ENCODE measurements at places on chromosomes 5 and 9.
A peak's percentile ranks its signal among the peaks of the same experiment; 100 is the strongest.

- DNase-seq: peak; percentile 78
These were observed 208.3 kb downstream of the SPATA31D1 start for GRCh38 chr9:82196622-82197441.

- no peak for DNase-seq
These were observed 51.4 kb downstream of the SMARCA2 start for GRCh38 chr9:2066312-2067273.

DNA sequence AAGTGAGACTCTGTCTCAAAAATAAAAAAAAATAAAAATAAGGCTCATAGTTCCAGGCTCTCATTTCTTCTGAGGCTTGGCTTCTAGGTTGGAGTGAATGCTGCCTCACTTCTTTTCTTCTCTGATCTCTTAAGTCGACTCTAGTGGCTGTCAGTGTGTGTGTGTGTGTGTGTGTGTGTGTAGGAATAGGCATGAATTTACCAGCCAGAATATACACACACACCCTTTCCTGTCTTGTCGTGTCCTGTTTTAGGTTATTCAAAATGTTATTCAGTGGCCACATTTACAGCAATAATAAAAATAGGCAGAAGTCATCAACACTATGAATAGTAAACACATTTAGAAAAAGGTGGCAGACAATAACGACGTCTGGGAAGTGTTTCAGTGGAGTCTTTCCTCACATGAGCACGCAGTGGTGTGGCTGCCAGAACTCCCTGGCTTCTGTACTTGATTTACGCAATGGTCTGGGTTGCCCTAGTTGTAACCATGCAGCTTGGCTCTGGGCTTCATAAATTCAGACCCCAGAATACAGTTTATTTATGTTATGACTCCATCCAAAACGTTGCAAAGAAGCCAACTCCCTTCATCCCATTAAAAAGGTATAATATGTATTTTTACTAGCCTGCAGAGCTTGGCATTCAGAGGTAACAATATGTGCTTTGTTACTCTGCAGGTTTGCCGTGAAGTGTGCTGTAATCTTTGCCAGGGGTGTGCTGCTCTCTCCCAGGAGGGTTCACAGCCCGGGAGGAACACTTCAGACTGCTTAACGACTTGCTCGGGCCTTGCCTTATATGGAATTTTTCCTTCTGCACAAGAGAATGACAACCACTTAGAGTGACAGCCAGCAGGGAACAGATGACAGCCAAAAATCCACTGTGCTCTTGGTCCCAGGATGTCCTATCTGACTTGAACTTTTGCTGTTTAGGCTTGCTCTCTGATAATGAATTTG lies 34.4 kb upstream of the PALM2AKAP2 start:
- DNase-seq: peak; percentile 72

DNA sequence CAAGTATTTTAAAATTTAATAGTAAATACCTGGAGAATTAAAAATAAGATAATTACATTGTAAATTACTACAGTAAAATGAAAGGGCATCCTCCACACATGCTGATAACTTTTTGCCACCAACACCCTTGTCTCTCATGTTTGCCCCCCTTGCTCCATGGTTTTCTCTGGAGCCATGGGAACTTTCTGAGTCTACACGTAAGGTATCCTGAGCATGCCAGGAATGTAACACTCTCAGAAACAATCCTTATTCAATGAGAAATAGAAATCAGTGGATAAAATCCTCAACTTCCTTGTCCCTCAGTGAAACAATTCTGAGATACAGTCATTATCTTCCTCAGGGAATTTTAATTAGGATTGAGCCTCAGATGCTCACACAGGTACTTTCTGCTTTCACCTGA lies 108.9 kb downstream of the IZUMO3 start:
- no peak for DNase-seq

DNA sequence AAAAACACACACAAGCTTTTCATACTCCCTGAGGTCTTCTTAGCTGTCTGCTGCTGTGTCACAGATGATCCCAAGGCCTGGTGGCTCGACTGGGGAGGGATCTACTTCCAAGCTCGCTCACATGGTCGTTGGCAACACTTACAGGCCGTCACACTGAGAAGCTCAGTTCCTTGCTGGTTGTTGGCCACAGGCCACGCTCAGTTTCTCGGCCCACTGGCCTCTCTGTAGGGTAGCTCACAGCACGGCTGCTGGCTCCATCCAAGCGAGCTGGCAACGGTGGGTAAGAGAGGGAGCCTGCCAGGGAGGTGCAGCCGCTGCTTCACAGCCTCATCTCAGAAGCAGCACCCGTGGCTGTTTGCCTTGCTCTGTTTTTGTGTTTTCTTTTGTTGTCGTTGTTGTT lies 43.8 kb upstream of the GFPT2 start:
- DNase-seq: no peak

- no peak for DNase-seq
These were observed 56.2 kb upstream of the APC start for GRCh38 chr5:112681481-112681908.

DNA sequence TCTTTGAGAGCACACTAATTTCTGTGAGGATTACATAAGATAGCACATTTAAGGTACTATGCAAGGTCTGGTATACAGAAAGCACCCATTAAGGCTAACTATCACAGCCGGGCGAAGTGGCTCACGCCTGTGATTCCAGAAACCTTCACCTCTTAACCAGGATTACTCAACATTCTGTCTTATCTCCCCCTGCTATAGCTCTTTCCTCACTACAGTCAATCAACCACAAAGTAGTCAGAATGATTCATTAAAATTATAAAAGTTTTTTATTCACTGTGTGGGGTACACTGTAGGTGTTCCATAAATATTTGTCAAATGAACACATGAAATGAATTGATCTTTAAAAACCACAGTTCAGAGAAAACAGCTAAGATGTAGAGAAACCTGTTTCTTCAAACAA lies 48.7 kb downstream of the CHD1 start:
- DNase-seq: no peak

GRCh38 chr9:77673941-77674791 lies 26.0 kb upstream of the GNA14 start:
- DNase-seq: no peak

DNA sequence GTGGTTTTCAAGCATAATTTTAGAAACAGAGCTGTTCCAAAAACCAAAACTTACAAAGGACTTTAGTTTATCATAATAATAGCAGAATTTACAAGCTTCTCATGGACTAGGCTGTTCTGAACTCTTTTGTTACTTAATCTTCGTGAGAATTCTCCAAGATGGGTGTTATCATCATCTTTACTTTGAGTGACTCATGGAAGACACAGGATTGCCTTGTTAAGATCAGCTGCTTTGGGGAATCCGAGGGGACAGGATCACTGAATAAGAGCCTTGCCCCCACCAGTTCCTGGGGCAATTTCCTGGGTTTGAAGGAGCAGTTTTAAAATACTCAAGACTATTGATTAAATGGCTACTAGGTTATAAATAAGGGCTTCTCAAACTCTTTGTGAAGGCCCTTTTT lies 80.5 kb downstream of the CFAP90 start:
- no peak for DNase-seq

DNA sequence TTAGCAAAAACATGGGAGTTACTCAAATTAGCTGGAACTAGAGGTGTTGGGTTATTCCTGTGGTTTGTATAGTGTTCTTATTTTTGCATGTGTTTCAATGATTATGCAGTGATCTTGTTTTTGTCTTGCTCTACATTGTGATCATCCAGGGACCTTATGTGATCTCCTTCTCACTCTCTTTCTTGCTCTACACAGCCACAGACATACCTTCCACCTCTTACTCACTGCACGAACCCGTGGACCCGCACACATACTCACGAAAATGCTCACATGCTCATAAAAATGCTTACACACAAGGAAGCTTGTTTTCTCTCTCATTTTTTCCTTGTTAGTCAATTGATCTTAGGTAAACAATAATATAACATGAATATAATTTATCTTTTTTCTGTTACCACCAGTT lies 187.1 kb downstream of the KDM4C start:
- DNase-seq: no peak

DNA sequence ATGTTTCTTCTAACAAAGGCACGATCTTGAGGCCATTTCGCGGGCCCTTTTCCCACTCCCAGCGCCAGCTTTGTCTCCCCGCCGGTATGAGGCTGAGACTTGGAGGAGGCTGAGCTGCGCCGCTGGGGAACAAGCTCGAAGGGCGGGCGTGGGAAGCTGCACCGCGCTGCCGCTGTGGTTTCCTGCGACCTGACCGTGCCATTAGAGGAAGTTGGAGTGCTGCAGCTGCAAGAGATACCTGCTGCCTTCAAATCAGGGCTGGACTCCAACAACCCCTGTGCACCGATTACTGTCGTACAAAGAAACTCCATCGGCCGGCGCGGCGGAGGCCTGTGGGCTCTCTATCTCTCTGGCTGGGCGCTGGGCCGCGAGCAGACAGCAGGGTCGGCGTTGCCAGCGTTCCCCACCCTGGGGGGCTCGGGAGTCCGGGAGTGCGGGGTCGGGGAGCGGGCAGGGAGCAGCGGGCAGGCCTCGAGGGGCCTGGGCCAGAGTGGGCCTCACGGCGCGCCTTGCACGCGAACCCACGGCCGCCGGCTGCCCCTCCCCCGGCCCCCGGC lies 1.3 kb upstream of the ERBIN start:
- DNase-seq: peak; percentile 71

DNA sequence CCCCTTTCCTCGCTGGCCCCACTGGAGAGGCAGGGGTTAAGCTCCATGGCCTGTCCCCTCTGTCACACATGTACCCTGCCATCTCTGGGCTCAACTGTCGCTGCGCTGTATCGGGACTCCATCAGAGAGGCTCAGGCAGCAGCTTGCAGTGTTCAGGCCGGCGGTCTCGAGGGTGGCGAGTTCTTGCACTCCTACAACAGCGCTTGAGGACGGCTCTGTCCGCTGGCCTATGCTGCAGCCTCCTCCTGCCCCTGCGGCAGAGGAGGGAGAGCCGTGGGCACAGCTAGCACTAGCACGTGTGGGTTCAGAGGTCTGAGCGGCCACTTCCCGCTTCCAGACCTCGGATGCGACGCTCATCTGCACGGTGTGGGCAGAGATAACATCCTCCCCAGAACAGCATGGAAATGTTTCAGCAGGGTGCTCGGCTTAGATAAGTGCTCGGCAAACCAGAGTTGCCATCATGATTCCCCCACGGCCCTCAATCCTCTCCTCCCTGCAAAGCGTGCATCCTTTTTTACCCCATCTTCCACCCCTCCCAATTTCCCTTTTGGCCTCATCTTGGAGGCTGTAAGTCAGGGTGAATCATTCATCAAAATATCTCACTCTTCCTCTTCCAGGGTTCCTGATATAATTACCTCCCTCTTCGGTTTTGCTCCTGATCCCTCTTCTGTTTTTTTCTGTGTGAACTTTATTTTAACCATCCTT lies 41.9 kb upstream of the FUBP3 start:
- no peak for DNase-seq

DNA sequence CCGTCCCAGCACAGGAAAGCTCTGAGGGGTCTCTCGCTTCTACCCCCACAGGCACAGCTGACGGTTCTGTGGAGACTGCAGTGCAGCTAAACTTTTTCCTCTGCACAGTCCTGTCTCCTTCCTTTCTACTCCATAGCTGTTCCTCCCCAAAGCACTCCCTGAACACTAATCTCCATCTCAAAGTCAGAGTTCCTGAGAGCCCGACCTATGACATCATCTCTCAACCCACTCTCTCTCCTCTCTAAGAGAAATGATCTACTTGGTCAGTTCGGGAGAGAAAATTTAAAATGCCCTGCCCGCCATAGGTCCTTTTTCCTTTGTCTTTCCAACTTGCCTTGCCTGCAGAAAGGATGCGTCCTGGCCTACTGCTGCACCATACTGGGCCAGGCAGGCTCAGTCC lies 90.6 kb downstream of the FANCC start:
- DNase-seq: no peak

DNA sequence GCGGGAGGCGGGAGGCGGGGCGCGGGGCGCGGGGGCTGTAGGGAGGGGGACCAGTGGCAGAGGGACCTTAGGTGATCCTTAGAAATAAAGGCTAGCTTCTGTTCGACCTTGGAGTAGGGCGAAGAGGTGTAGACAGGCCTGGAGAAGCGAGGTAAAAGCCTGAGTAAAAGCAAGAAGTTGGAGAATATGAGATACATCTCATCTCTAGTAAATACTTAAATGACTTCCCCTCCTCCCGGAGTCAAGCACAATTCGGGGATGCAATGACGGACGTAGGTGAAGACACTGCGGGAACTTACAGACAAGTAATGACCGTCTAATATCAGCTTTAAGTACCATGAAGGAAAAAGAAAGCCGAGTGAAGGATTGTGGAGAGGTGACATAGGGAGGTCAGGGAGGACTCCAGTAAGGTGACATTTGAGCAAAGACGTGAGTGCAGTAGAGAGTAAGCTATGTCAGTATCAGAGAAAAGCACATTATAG lies 466 bp downstream of the SMC2 start:
- DNase-seq: peak; percentile 85

DNA sequence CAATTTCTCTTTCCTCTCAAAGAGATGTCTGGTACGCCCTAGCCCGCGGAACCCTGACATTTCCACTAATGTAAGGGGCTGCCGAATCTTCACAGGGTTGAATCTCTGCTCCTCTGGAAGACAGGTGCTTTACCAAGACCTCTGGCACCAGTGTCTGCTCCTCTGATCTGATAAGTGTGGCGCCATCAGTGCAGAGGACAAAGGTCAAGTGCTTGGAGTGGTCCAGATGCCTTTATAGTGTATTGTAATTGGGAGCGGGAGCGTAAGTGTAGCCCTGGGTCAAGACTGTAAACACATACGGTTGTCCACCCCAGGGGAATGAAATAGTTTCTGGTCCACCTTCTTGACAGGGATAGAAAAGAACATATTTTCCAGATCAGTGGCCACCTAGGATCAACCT lies 17.7 kb downstream of the ADAMTSL2 start:
- no peak for DNase-seq

GRCh38 chr9:72814083-72814597 lies 138.7 kb downstream of the ALDH1A1 start:
- no peak for DNase-seq

DNA sequence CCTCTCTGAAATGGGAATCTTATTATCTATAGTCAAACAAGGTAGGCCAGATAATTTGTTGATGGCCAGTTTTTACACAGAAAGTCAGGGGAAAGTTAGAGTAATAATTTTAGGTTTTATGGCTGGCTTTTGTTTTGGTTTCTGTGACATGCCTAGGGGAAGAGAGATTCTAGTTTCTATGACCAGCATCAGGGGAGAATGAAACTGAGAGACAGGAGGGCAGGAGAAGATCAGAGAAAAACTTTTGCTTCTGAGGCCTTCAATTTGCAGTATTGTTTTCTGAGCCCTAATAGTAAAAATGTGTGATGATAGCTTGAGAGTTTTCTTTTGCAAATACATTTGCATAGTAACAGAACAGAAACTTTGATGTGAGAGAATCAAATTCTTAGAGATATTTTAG lies 564.3 kb downstream of the ZNF608 start:
- no peak for DNase-seq

DNA sequence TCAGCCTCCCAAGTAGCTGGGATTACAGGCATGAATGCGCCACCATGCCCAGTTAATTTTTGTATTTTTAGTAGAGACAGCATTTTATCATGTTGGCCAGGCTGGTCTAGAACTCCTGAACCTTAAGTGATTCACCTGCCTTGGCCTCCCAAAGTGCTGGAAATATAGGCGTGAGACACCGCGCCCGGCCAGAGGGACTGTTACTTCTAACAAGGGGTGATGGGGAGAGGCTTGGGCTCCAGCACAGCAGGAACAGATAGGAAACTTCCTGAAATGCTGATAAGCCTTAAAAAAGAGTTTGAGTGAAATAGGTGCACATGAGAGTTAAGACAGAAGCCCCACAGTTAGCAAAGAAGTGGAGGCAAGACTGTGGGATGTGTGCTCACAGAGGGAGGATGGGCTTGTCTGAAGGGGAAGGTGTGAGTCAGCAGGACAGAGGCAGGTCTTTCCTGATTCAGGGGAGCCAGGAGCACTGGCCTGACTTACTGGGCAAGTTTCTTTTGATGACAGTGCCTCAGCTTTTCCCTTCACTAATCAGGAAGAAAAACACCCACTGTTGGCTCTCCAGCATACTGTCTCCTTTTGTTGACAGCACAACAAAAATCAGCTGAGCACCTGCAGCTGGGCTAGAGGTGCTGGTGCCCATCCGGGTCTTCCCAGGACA lies 68.4 kb downstream of the RAD23B start:
- no peak for DNase-seq
